Activated T-cell treated with anti-CD3 and anti-CD28 coated beads for 1 hour (primary cell): ENCODE measurements at places on chromosomes 11 and 22.

DNA sequence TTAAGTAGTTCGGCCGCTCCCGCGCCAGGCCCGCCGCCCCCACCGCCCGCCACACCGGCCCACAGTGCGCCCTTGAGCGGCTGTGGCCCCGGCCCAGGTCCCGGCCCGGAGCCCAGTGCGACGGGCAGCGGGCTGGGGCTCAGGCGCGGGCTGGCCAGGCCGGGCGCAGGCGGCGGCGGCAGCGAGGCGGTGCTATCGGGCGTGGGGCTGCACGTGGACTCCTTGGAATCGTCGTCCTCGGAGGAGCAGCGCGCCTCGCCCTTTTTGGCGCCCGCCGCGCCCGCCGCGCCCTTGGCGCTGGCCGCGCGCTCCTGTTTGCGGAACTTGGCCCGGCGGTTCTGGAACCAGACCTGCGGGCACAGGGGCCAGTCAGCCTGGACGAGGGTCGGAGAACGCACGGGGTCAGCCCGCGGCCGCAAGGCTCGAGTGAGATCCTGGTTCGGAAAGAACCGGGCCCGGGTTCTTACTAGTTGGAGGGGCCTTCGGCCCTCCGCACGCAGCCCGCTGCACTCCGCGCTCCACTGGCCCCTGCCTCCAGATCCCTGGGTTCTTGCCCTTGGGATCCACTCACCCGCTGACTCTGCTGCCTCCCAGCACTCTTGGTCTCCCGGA, 4.0 kb downstream of the PHOX2A start:
- DNase-seq = no peak

- DNase-seq = no peak
Observed at GRCh38 chr11:44559207-44559939, 6.1 kb upstream of the CD82 start.

DNA sequence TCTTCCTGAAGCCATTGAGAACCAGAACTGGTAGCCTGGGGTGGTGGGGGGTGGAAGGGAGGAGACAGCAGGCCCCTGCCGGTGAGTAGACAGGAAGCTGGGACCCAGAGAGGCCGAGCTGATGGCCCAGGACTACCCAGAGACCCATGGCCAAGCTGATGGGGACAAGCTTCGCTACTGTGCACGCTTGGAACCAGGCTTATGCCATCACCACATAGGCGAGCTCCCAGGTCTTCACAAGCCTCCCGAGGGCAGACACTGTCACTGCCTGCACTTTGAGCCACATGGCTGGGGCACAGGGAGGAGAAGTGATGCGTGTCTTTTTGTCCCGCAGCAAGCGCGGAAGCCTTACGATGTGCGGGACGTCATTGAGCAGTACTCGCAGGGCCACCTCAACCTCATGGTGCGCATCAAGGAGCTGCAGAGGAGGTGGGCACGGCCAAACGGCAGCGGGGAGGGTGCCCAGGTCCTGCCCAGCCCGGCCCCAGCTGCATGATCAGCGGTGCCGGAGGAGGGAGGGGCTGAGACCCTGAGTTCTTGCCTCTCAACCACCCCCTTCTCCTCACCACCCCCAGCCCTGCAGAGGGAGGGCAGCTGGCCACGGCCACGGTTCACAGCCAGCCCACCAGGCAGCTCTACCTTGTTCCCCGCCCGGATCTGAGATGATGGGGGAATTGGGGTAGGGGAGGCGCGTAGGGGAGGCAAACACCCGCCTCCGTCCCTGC, 76.0 kb upstream of the KCNQ1OT1 start:
- no peak for DNase-seq

GRCh38 chr11:130848361-130849214, 67.7 kb downstream of the SNX19 start:
- DNase-seq = no peak

GRCh38 chr11:66718320-66718971, 10.6 kb downstream of the SPTBN2 start:
- DNase-seq = no peak

- no peak for DNase-seq
Observed at GRCh38 chr11:112225753-112226061, 521 bp upstream of the PTS start.

- DNase-seq = no peak
Observed at GRCh38 chr11:2687782-2688191, 12.0 kb downstream of the KCNQ1OT1 start.
